Stimulated activated CD4-positive, alpha-beta T cell treated with anti-CD3 and anti-CD28 coated beads, Interleukin-12 subunit alpha, Interleukin-12 subunit beta, amount 100 ng/mL, for 4 hours (primary cell): ENCODE measurements at places on chromosomes 12 and 14.

GRCh38 chr12:51975196-51975595 lies 23.7 kb downstream of the ACVR1B start:
- DNase-seq = no peak

GRCh38 chr12:116436561-116437249 lies 122.5 kb upstream of the MAP1LC3B2 start:
- DNase-seq = no peak

- no peak for DNase-seq
Measured at GRCh38 chr12:65282840-65283239, 4.4 kb downstream of the MSRB3 start.

DNA sequence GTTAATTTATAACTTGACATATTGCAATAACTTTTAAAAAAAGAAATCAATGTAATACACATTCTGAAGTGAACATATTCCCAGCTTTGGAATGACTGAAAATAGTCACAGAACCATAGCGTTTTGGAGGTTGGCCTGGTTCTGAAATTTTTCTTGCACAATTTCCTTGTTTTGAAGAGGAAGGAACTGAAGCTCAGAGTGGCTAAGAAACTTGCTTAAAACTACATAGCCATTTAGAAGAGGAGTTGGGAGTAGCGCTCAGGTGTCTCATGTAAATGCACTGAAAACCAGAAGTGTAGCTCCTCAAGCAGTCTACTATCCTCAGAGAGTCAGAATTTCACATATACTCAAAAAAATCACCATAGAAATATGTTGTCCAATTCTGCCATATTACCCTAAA lies 41.2 kb downstream of the SLC38A1 start:
- DNase-seq = no peak

DNA sequence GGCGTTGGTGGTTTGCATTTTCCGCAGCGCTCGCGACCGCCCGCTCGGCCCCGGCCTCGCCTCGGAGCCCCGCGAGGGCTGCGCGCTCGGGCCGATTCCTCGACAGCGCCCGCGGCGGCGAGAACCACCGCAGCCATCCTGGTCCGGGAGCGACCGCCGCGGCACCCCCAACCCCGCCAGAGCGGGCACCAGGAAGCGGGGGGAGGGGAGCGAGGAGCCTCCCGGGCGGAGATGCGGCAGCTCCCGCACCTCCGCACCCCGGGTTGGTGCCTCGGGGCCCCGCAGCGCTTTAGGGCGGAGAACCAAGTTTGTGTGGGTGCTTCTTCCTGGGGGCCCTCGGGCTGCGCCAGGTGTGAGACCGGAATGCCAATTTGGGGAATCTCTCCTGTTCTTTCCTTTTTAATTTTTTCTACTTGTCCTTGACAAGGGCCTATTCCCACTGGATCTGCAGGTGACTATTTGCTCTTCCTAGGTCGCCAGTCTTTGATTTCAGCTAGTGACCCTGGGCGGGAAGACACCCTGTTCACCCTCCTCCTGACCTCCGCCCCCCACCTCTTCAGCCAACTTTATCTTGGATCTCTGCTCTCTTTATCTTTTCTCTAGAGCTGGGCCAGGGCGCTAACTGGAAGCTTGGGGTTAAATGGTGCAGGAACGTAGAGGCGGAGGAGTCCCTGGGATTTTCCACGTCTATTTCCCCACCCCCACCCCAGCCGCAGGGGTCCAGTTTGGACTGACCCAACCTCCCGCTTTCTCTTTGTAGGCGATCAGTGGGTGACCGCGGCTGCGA lies at the start of gene SOCS2:
Gene SOCS2, plus strand, starts transcription at position 751 of the 787 bp plus-strand sequence. CDS start 223 bp downstream, outside the sequence.
- peak; percentile 26 for DNase-seq

GRCh38 chr14:34029921-34030334 lies 79.1 kb upstream of the EGLN3 start:
- DNase-seq = no peak

DNA sequence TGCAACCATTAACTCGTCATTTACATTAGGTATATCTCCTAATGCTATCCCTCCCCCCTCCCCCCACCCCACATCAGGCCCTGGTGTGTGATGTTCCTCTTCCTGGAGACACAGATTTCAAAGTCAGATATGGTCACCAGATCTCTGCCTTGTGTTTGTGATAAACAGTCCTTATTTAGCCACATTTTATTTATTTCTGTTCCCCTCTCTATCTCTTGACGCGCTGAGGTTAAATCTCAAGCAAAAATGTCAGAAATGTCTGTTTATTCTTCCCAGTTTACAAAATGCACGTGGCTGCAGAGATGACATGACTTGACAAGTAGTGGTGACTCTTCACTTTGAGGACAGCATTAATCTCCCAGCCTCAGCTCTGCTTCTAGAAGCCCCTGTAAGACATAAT lies 11.5 kb upstream of the RASSF3 start:
- DNase-seq = no peak

GRCh38 chr12:8562310-8562709 lies 21.6 kb upstream of the CLEC4E start:
- no peak for DNase-seq

DNA sequence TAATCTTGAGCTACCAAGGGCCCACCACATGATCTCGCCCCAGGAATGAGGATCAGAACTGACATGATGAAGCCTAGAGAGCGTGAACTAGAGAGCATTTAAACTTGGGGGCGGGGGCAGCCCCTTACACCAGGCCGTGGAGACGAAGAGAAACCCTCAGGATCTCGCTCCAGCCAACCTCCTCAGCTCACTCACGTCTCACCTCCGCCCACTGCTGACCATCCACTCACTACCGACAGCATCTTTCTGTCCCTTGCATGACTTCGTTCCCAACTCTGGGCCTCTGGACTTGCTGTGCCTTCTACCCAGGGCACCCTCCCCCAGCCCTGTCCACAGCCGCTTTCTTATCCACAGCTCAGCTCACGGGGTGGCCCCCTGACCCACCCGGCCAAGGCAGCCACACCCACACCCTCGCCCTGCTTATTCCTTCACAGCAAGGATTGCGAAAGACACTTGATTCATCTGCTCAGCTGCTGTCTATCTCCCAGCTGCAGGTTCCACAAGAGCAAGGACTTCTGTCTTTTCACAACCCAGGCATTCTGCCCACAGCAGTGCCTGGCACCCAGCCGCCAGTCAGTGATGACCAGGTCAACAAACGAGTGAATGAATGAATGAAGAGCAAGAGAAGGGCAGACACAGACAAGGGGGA lies 6.4 kb downstream of the STX2 start:
- DNase-seq = no peak

GRCh38 chr12:62916632-62917425 lies 18.1 kb downstream of the PPM1H start:
- DNase-seq = no peak

DNA sequence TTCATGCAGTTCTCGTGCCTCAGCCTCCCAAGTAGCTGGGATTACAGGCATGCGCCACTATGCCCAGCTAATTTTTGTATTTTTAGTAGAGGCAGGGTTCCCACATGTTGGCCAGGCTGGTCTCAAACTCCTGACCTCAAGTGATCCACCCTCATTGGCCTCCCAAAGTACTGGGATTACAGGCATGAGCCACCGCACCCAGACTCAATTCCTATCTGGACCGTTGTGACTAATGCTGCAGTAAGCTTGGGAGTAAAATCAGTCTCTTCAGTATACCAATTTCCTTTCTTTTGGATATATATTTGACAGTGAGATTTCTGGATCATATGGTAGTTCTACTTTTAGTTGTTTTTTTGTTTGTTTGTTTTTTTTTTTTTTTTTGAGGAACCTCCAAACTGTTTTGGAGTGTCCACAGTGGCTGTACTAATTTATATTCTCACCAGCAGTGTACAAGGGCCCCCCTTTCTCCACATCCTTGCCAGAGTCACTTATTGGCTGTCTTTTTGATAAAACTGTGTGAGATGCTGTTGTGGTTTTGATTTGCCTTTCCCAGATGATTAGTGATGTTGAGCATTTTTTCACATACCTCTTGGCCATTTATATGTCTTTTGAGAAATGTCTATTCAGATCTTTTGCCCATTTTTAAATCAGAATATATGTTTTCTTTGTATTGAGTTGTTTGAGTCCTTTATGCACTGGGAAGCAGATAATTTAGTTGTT lies 37.3 kb upstream of the EVL start:
- DNase-seq = no peak

DNA sequence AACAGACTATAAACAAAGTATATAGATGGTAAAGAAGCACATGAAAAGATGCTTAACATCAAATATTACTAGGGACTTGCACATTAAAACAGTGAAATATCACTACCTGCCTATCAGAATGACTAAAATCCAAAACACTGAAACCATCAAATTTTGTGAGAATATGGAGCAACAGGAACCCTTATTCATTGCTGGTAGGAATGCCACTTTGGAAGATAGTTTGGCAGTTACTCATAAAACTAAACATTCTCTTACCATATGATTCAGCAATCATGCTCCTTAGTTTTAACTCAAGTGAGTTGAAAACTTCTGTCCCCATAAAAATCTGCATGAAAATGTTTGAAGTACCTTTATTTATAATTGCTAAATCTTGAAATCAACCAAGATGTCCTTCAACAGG lies 297.6 kb downstream of the DAD1 start:
- no peak for DNase-seq

DNA sequence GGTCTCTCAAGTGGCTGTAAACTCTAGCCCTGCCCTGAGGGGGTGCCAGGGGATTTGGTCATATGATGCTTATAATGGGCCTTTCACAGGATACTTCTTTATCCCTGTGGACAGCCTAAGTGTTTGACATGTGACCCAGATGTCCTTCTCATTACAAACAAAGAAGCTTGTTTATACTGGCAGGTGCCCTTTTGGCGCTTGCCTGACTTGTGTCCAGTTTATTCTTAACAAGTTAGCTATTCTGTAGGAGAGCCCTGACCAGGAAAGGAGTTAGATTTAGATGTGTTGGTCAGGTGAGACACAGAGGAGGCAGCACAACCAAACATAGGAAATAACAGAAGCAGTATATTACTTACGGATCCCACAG lies 51.9 kb downstream of the CCDC91 start:
- no peak for DNase-seq

DNA sequence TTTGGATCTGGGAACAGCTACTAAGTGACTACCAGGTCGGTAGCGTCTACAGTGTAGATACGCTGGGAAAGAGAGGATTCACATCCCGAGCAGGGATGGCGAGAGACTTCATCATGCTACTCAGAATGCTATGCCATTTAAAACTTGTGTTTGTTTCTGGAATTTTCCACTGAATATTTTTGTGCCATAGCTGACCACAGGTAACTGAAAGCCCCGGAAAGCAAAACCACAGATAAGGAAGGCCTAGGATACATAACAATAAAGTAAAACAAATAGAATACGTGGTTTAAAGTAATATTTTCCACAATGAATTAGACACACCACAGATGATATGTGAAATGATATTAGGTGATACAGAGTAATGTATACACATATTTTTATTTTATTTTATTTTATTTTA lies 7.9 kb upstream of the HCAR1 start:
- no peak for DNase-seq

DNA sequence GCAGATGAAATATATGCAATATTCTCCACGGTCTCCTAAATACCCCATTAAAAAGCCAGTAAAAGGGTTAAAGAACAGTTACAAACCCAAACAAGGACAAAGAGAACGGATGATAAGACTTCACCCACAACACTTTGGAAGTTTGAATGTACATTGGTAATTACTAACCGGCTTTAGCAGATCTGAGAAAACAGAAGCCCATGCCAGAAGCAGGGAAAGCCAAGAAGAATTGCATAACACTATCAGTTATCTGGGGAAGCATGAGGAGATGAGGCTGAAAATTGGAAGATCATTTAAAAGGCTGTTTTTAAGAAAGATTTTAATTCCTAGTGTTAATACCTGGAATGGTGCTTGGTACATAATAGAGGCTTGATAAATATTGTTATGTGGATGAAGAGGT lies 55.6 kb upstream of the MYBPC1 start:
- DNase-seq = no peak

DNA sequence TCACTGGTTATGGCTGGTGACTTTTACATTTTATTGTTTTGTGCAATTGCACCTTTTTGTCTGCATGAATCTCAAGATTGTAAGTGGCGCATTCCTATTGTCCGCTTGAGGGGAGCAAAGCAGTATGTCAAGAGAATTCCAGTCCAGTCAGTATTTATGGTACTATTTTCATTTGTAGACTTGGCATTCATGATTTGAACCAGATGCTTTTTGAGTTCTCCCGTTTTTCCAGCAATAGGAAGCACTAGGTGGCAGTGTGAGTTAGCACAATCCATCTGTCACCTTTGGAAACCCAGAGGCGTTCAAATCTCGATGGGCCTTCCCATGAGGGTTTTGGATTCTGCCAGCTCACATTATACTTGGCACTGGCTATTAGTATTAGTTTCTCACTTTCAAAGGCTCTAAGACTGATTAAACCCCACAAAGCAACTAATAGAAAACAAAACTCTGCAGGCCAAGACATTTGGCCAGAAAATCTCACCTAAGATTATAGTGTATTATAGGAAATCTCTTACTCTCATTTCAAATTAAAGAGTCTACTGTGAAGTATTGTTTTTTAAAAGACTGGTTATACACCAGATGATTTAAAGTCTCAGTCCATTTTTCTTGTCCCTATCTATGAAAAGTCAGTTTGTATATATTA lies 2.2 kb downstream of the DACT1 start:
- no peak for DNase-seq

GRCh38 chr14:32426028-32426427 lies 96.9 kb downstream of the AKAP6 start:
- no peak for DNase-seq

DNA sequence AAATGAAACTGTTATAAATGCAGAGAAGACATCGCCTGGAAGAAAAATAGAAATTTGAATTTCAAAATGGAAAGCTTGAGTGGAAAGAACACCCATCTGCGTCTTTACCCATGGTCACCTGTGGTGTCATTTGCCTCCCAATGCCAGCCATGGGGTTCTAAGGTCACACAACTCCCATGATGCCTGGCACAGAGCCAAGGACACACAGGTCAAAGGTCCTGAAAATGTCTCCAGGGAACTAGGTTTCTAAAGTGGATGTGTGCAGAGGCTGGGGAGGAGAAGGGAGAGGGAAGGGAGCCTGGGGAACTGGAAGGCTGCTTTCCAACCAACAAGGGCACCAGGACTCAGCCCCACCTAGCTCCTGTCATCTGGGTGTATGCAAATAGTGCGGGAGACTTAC lies 724.0 kb upstream of the TMEM132C start:
- DNase-seq = no peak

DNA sequence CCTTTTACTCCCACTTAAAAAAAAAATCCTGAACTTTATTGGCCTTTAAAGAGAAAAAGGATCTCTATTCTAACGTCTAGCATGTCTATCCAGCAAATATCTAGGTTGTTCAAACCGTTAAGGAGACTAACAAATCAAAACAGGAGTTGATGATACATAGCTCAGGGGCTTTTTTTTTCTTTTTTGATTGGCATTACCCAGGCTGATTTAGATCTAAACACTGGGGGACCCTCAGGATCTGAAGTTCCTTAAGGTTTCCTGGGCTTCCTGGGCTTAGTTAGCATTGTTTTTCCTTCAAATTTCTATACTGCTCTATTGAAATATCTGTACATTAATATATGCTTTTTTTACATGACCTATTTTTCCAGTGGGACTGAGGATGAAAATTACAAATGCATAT lies 42.3 kb downstream of the EFCAB11 start:
- DNase-seq = no peak

GRCh38 chr14:103061482-103061976 lies 4.2 kb upstream of the CDC42BPB start:
- DNase-seq = no peak

- no peak for DNase-seq
Measured at GRCh38 chr14:92724516-92725340, 23.7 kb downstream of the LGMN start.
